ENCODE measurements at places on chromosomes 7 and 10.
A peak's percentile ranks its signal among the peaks of the same experiment; 100 is the strongest.

DNA sequence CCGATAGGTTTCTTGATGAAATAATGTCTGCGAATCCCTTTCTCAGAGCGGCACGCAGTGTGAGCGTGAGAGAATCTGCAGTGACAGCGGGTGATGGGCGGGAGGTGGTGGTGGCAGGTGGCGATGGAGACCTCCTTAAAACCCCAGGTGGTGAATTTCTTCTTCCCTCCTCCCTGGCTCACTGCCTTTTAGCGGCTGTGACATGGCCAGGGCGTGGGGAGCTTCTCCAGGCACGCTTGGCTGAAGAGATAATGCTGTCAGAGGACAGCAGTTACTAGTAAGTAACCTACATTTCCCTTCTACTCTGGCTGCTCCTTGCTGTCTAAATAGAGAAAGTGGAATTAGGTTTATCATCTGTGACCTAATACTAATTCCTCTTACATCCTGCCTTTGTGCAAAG is 141.4 kb upstream of the INSYN2A start:
- no peak for DNase-seq

GRCh38 chr10:68489919-68490318 is 18.1 kb upstream of the DNA2 start:
- DNase-seq, result peak; percentile 54

GRCh38 chr7:103113164-103113563 is 35.7 kb downstream of the NAPEPLD start:
- DNase-seq, result no peak

DNA sequence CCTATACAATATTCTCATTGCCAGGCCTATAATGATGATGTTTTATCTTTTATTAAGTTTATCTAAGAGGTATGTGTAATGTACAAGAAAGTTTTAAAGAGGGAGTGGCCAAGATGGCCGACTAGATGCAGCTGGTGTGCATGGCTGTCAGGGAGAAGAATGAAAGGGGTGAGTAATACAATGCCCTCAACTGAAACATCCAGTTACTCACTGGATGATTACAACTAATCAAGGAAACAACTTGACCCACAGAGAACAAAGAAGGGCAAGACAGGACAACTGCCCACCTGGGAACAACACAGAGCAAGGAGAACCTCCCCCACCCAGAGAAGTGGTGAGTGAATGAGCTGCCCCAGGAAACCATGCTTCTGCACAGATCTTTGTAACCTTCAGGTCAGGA is 880.0 kb upstream of the LRRTM3 start:
- DNase-seq, result no peak

- no peak for DNase-seq
Measured at GRCh38 chr7:74028321-74028838, 407 bp downstream of the ELN start.

- DNase-seq, result no peak
Measured at GRCh38 chr10:37478381-37478780, 353.0 kb downstream of the ANKRD30A start.

GRCh38 chr10:87804939-87805569 is 13.0 kb downstream of the ATAD1 start:
- no peak for DNase-seq

- DNase-seq, result no peak
Measured at GRCh38 chr10:106857213-106857612, 307.3 kb downstream of the SORCS1 start.

DNA sequence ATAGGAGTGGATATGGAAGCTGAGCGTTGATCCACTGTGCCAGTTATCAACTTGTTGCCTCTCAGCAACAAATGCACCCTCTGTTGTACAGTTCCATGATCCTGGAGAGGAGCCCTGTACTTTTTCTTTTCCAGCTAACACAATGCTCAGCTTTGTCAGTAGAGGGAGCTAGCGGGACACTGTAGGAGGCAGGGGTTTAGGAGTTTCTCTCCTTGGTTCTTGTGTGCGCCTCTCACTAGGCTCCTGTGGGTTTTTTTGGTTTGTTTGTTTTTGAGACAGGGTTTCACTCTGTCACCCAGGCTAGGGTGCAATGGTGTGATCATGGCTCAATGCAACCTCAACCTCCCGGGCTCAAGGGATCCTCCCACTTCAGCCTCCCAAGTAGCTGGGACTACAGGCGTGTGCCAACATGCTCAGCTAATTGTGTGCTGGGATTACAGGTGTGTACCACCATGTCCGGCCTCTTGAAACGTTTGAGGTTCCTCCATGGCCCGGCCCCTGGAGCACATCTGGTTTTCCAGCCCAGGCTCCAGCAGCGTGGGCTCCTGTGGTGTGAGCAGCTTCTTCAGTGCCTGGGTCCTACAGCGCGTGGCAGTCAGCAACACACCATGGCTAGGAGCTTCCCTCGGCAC is 12.0 kb upstream of the MARVELD1 start:
- peak; percentile 73 for DNase-seq

DNA sequence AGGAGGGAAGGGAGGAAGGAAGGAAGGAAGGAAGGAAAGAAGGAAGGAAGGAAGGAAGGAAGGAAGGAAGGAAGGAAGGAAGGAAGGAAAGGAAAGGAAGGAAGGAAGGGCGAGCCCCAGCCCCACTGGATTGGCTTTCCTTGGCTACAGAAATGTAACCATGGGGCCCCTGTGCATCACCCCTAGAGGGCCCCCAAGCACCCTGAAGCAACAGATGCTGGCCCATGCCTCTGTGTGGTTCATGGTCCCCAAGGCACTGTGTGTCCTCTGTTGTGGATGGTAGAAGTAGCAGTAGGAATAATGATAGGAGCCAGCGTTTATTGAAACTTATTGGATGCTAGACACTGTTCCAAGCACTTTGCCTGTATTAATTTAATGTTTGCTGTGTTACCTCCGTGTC is 116.6 kb upstream of the MACROH2A2 start:
- peak; percentile 4 for DNase-seq

GRCh38 chr10:77889277-77889903 is 37.2 kb downstream of the DLG5 start:
- DNase-seq, result no peak

GRCh38 chr7:69187824-69188333 is 410.4 kb upstream of the AUTS2 start:
- DNase-seq, result no peak

- DNase-seq, result peak; percentile 81
Measured at GRCh38 chr7:37352974-37353948, 95.4 kb downstream of the ELMO1 start.

- DNase-seq, result no peak
Measured at GRCh38 chr7:135789956-135790355, 41.3 kb upstream of the FAM180A start.

GRCh38 chr10:31004611-31005193 is 27.0 kb downstream of the ZNF438 start:
- DNase-seq, result peak; percentile 58

DNA sequence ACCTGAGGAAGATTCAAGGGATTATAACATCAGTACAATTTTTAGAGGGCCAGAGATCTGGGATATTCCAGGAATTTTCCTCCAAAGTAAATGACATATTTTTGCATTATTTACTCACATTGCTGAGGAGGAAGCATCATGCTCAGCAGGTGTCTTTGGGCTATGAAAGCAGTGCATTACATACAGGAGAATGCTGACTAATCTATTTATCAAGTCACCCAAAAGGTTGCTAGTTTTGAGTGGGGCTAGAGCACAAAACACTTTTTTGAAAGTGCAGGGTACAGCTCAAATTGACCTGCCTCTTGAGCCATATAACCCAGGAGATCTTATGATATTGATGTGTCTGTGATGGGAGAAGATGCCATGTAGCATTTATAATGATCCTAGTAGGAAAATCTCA is 603.1 kb downstream of the POM121L12 start:
- DNase-seq, result no peak

- DNase-seq, result no peak
Measured at GRCh38 chr7:130273933-130274255, 7.2 kb downstream of the CPA2 start.

Measured in activated CD4-positive, alpha-beta T cell treated with anti-CD3 and anti-CD28 coated beads, Interleukin-2, Interleukin-4, amounts not matched to agents 100 ng/mL and 50 ng/mL, durations not matched to agents 16 hours and 8 hours (primary cell).